Stimulated activated CD4-positive, alpha-beta T cell treated with anti-CD3 and anti-CD28 coated beads, Interleukin-2, amount 100 ng/mL, for 24 hours (primary cell): ENCODE measurements at places on chromosomes 6 and 20.
A peak's percentile ranks its signal among the peaks of the same experiment; 100 is the strongest.

DNA sequence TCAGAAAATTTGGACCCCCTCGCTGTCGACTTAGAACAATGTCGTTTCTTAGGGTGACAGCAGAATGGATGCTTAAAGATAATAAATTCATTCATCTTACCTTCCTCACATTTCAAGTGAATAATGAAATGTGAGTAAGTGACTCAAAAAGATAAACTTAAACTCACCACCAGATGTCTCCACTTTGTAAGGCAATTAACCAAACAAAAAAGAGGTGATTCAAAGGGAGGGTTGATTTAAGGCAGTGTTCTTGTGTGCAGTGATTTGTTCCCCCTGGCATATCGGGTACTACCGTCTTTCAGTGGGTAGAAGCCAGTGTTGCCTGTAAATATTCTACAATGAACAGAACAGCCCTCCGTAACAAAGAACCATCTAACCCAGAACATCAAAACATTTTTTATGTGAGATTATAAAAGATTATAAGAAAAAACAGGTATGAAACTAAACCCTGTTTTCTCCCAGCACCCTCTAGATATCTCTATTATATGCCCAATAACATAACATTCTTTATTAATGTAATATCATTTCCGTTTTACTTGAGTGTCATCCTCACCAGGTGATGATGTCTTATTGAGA, 589.7 kb downstream of the CBLN4 start:
- DNase-seq: no peak

DNA sequence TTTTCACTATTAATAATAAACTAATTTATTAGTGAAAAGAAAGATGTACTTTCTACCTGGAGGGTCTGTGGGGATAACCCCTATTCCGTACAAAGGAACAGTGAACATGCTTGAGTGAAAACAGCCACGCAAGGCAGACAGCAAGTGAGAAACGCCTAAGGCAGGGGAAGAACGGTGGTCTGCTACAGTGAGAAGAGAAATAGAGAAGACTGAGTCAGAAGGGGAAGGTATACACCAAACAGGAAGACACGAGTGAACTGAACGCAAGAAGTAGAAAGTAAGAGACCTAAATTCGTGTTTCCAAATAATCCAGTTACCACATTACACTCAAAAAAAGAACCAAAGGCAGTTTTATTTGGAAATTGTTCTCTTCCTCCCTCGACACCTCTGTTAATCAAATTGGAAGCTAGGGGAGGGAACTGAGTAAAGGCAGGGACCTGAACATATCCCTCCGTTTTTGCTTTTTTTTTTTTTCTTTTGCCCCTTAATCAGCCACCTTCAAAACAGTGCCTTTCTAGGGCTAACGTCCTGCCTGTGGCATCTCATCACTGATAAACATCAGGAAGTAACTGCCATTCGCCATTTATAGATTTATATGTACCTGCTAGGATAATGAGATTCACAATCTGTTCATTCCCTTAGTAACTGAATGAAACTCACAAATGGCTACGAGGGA, 48.9 kb downstream of the ATXN1 start:
- peak; percentile 55 for DNase-seq

DNA sequence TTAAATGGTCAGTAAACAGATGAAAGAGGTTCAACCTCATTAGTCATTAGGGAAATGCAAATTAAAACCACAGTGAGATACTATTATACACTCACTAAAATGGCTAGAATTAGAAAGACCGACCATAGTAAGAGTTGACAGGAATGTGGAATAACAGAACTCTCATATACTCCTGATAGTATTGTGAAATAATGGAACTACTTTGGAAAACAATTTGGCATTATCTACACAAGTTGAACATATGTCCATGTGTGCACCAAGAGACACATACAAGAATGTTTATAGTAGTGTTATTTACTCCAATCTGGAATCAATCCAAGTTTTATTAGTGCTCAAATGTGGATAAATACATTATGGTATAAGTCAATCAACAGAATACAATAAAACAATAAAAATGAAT, 59.6 kb downstream of the AK9 start:
- no peak for DNase-seq

GRCh38 chr20:4844325-4844724, 122.6 kb downstream of the PRND start:
- DNase-seq: no peak

- no peak for DNase-seq
These were observed 8.5 kb downstream of the TRAM2 start for GRCh38 chr6:52568320-52568719.

DNA sequence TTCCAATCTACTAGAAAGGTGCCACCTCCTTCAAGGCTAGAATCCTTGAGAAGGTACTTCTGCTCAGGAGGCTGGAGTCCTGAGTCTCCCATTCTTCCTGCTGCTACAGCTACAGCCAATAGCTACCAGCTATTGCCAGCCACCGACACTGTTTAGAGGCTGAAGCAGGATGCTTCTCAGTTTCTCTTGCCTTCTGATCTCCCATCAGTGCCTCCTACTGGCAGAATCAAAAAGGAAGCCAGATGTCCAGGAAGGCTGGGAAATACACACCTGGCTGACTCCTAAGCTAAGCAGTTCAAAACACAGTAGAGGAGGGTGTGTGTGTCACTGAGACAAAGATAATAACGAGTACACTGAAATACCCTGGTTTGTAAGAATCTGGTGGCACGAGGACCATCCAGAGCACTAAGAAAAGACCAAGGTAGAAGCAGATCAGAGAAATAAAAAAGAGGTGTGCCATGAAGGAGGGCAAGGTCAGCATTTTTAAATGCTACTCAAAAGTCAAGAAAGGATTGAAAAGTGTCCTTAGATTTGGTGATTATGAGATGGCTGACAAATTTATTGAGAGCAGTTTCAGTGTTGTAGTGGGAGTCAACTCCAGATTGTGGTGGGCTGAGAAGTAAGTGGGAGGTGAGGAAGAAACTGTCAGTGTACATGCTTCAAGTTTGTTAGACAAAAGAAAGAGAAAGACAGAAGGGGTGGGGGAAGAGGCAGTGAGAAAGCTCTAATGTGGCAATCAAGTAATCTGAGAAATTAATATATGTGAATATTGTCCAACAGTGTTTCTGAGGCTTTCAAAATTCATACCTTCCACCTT, 2.3 kb upstream of the HLA-DMA start:
- DNase-seq: no peak

- DNase-seq: peak; percentile 35
These were observed 12.8 kb downstream of the RBCK1 start for GRCh38 chr20:420721-421574.

- no peak for DNase-seq
These were observed 47.4 kb downstream of the PDE10A start for GRCh38 chr6:165615636-165616035.

DNA sequence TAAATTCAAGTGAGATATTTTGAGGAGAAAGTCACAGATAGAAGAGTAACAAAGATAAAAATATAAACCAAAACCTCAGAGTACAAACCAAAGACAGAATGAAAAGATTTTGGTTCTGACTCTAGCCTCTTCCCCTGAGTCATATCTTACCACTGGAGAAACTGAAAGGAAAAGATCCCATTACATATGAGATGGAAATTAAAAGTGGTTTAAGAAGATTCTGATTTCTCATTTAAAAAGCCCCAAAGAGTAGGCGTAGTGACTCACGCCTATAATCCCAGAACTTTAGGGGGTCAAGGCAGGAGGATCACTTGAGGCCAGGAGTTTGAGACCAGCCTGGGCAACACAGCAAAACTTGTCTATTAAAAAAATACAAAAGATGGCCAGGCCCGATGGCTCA, 30.6 kb downstream of the SPINT4 start:
- DNase-seq: peak; percentile 18

DNA sequence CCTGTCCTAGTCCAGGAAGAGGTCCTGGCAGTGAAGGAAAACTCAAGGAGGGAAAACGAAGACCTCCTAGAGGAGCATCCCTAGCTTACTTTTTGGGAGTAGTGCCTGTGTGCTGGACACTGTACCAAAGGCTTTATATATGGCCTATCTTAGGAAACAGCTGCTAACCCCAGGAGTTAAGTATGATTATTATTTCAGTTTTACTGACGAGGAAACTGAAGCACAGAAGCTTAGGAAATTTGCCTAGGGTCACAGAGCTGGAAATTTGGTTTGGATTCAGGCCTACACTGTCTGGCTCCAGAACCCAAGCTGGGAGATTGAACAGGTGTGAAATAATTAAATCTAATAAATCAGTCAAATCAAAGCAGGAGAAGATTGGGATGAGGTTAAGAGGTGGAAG, 78.0 kb downstream of the SLX4IP start:
- no peak for DNase-seq
